ENCODE measurements at places on chromosomes 16 and 17.

- no peak for DNase-seq
Observed at GRCh38 chr17:40554646-40555295, 10.5 kb downstream of the CCR7 start.

DNA sequence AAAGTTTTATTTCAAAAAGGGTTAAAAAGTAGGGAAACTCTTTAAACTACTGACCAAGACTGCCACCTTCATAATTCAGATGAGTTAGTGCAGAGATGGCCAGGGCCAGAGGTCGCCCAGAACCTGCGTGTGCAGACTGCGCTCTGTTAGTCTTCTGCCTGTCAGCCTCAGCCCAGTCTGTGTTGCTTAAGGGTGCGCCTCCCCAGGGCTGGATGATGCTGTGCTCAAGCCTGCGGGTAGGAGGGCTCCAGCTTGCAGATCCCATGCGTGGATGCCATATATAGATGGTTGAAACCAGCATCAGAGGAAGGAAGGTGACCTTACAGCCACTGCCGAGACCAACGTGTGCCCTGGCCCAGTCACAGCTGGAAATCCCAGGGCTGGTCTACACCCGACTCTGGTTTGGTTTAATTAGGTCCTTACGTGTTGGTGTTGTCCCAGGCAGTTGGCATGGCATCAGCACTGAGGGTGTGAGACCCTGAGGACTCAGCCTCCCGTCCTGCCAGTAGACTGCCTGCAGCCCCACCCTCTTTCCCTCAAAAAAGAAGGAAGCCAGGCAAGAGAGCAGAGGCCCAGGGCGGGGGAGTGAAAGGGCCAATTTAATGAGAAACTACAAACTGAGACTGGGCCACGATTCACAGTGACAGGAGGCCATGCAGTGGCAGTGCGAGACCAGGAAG lies 27.7 kb downstream of the CDIP1 start:
- no peak for DNase-seq

DNA sequence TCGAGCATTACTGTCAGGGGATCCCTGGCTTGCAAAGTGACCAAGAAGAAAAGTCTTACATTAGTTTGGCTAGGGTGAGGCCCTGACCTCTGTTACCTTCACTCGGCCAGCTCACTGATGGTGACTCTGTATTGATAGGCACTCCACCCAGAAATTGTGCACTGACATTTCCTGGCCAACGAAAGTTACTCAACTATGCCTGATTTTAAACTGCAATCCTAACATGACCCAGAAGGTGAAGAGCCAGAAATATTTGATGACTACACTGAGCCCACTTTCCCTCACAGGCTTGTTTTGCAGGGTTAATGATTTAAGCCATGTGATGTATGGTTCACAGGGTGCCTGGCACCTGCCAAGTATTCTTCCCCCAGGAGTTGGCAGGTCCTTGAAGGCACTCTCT lies 208.2 kb upstream of the MAF start:
- DNase-seq: no peak

DNA sequence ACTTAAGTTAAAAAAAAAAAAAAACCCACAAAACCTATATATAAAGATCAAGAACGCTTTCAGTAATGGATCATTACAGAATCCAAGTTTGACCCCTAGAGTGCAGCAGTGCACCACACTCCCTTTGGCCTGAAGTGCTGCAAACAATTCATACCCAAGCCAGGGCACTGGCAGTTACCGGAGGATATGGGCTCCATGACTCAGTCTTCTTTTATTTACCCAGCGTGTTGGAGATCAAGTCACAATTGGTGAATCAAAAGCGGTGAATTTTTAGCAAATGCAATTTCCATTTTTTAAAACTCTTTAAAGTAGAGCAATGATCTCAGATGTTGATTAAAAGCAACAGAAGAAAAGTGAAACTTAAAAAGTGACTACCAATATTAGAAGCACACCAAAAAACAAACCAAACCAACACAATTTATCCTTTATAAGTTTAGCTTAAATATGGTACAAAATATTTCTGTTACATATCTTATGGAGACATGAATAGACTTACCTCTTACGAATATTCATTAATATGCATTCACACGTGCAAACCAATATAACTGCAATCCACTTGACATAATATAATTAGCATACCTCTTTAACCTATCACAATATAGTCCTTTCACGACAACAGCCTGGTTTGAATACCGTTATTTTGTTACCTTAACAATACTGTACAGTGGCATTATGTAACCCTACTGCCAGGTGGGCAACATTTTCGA lies 46.3 kb downstream of the ZNF652 start:
- peak; percentile 85 for DNase-seq

DNA sequence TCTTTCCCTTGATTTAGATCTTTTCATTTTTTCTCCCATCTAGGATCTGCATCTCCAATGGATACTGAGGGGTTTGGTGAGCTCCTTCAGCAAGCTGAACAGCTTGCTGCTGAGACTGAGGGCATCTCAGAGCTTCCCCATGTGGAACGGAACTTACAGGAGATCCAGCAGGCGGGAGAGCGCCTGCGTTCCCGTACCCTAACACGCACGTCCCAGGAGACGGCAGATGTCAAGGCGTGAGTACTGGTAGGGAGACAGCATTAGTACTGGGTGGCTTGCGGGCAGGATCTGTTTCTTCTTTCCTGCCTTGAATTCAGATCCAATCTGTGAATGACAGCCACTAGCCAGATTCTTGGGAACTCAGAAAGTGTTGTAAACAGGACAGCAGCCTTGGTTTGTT lies 18.3 kb downstream of the NUP93 start:
- DNase-seq: no peak

DNA sequence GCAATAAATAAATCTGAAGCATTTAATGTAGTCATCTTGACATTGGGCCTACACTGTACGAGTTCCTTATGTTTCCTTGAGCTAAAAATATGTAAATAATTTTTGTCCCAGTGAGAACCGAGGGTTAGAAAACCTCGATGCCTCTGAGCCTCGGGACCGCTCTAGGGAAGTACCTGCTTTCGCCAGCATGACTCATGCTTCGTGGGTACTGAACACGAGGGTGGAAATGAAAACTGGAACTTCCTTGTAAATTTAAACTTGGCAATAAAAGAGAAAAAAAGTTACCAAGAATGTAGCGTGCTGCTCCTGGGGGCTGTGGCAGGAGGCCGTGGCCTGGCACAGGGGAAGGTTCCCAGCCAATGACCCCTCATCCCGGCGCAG lies 74.1 kb downstream of the SOCS1 start:
- DNase-seq: peak; percentile 7

DNA sequence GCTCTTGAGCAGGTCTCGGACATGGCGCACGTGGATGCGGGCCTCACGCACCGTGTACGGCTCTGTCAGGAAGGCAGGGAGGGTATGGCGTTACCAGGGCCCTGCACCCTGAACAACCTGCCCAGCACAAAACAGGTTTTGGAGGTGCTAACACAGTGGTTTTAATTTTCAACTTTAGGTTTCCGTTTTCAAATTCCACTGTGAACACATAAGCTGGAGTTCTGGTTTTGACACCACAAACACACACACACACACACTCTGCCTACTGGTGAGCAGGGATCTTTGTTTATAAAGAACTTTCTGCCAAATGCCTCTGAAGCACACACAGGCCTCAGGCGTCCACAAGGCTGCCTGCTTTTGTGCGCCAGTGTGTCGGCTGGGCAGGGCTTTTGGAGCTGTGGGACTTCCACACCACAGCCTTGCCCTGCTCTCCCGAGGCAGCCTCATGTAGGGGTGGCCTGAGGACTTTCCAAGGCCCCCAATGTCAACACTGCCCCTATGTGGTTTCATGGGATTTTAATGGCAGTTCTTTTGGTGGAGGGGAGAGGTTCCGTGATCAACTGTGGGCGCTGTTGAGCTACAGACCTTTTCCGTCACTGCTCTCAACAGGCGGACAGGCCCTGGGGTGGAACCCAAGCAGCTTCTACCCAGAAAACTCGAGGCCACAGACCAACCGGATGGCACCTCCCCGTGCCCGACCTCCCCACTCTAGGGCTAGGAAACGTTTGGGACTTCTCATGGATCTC lies 9.4 kb downstream of the CLUH start:
- DNase-seq: no peak

DNA sequence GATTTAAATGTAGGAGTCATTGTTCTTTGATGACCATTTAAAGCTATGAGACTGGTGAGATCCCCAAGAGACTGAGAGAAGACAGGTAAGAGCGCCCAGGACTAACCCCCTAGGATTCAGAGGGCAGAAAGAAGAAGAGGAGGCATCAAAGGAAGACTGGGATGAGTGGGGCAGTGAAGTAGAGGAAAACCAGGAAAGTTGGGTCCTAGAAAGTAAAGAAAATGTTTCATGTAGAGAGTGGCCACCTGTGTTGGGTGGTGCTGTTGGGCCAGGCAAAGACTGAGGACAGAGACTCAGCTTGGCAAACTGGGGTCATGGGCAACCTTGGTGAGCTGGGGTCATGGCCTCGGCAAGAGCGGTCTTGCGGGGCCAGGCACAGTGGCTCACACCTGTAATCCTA lies 1.3 kb upstream of the HAP1 start:
- DNase-seq: no peak

DNA sequence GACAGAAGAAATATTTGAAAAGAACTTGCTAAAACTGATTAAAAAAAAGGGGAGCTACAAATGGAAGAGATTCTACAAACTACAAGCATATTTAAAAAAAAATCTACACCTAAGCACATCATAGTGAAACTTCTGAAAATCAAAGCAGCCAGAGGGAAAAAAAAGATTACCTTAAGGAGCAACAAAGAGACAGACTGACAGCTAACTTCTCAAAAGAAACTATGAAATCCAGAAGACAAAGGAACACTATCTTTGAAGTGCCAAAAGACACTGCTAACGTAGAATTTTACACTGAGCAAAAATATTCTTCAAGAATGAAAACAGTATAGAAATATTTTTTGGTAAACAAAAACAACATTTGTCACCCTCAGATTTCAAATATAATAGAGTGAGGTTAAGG lies 151.2 kb downstream of the MYO1D start:
- no peak for DNase-seq

- no peak for DNase-seq
Observed at GRCh38 chr16:20349615-20350014, 2.9 kb downstream of the UMOD start.

DNA sequence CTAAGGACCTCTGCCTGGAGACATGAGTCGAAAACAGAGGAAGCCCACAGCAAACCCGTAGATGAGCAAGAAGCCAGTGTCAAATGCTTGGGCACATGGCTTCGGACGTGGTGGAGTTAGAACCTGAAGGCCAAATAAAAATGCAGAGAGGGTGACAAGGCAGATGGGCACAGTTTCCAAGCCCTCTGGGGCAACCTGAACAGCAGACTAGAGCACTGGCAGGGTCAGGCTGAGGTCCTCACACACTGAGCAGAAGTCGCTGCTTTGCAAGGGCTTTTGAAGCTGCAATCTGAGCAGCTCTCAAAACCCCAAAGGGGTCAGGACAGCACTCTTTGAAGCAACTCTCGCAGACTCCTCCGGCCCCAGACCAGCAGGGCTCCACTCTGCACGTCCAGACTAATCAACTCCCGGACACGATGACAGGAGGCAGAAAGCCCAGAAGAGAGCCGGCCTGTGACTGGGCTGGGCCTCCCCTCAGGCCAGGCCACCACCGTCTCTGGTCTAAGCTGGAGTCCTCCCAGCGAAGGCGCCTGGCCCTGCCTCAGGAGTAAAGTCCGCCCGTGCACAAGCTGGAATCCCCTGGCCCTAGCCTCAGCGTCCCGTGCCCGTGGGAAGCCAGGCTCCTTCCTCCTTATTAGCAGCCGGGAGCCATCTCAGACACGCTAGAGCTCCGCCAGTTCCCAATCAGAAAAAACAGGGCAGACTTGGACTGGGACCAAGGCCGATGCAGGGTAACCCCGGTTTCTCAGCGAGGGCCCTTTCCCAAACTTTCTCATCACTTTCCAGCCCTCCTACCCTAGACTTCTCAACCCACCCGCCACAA lies 924 bp downstream of the SMARCD2 start:
- DNase-seq: no peak

GRCh38 chr17:4623249-4623648 lies 18.2 kb downstream of the ALOX15 start:
- no peak for DNase-seq

GRCh38 chr17:72004011-72004427 lies 116.8 kb upstream of the SOX9 start:
- no peak for DNase-seq

All from CD4-positive, alpha-beta T cell treated with Interleukin-10 for 1 hour (primary cell).